ENCODE measurements at places on chromosomes 3 and 15.

GRCh38 chr3:185558395-185558794, 6.0 kb upstream of the LIPH start:
- no peak for DNase-seq

- no peak for DNase-seq
These were observed 27.3 kb upstream of the EID1 start for GRCh38 chr15:48850648-48851047.

DNA sequence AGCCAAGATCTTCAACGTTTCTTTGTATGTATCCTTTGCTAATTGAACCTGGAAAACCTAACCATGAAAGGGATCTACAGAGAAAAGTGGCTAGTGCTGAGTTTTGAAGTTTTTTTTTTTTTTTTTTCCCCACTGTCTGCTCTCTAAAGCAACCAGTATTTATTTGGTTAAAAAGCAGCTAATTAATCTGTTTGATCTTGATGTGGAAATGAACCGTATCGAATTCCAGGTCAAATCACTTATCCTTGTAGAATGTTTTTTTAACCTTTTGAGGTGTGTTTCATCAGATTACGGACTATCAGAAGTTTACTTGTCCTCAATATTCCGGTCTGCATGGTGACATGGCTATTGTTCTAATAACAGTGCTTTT, 117.2 kb downstream of the FNDC3B start:
- DNase-seq, result no peak

GRCh38 chr15:55695432-55695831, 47.5 kb downstream of the PRTG start:
- DNase-seq, result no peak

DNA sequence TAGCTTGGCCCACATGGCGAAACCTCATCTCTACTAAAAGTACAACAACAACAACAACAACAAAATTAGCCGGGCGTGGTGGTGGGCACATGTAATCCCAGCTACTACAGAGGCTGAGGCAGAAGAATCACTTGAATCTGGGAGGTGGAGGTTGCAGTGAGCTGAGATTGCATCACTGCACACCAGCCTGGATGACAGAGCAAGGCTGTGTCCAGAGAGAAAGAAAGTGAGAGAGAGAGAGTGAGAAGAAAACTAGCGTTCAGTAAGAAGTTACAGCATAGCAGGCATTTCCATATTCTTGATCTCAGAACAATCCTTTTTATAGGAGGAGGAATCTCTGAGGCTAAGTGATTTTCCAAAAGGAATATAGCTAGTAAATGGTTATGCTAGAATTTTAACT, 1076.1 kb downstream of the AGBL1 start:
- no peak for DNase-seq

- DNase-seq, result peak; percentile 58
These were observed 1.2 kb downstream of the RGMA start for GRCh38 chr15:93087825-93088199.

DNA sequence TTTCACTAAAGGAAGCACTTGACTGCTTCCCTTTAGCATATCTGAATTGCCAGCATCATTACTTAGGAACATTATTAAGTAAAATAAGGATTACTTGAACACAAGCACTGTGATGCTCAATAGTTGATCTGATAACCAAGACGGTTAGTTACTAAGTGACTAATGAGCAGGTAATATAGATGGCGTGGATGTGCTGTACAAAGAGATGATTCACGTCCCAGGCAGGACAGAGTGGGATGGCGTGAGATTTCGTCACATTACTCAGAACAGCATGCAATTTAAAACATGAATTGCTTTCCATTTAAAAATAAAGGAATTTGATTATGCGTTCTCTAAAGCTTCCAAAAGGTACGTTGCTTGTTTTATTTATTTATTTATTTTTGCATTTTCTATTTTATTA, 240.0 kb upstream of the ARHGEF26 start:
- DNase-seq, result no peak
